IPS DF 6.9 (cell line): ENCODE measurements at places on chromosomes 1 and 21.

GRCh38 chr1:228697207-228698016, 37.9 kb upstream of the RHOU start:
- DNase-seq, result no peak

DNA sequence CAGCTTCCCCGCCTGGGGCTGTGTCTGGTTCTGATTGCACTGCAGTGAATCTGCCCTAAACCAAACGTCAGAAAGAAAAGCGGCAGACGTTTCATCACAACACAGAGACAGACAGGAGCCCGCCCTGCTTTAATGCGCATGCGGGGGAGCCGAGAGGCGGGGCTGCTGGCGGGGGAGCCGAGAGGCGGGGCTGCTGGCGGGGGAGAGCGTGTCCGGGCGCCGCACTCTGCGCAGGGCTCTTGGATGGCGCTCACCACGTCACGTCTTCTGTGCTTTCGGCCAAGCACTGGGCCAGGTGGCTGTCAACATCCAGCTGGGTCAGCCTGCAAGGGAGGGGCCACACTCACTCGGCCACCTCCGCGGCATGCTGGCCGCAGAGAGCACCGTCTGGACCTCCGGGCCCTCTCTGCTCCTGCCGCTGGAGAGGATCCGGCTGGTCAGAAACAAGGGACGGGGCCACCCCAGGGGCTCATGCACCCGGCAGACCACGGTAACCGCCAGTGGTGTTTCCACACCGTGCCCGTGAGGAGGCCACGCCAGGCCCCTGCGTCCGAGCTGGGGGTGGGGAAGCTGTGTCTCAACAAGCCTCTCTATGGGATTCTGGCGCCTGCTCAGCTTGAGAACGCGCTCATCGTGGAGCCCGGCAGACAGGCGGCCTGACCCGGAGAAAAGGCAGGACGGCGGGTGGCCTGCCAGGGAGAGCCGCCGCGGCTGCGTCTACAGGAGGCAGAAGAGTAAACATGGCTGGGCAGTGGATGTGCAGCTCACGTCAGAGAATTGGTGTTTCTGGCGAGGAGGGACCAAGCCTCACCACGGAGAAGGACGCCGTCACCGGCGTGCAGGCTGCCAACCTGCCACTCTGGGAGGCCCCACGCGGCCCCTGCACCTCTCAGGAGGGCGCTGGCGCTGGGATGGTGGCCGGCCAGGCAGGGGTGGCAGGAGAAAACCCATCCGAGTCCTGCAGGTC, 4.8 kb downstream of the FAAP20 start:
- no peak for DNase-seq

GRCh38 chr1:197770243-197770642, 5.0 kb downstream of the DENND1B start:
- no peak for DNase-seq

DNA sequence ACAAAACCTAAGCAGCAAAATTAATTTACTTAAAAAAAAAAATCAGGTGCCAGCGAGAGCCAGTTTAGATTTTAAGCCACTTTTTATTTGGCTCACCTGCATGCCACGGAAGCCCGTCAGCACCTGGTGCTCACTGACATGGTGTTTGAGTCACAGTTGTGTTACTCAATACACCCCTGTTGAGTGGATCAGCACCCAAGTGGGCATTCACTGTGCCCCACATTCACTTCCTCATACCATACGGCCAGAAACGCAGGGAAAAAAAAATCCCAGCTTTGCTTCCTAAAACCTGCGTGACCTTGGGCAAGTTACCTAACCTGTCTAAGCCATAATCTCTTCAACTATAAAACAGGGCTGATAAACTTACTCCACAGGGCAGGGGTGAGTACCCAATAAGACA, 42.8 kb upstream of the SIM2 start:
- DNase-seq, result no peak

DNA sequence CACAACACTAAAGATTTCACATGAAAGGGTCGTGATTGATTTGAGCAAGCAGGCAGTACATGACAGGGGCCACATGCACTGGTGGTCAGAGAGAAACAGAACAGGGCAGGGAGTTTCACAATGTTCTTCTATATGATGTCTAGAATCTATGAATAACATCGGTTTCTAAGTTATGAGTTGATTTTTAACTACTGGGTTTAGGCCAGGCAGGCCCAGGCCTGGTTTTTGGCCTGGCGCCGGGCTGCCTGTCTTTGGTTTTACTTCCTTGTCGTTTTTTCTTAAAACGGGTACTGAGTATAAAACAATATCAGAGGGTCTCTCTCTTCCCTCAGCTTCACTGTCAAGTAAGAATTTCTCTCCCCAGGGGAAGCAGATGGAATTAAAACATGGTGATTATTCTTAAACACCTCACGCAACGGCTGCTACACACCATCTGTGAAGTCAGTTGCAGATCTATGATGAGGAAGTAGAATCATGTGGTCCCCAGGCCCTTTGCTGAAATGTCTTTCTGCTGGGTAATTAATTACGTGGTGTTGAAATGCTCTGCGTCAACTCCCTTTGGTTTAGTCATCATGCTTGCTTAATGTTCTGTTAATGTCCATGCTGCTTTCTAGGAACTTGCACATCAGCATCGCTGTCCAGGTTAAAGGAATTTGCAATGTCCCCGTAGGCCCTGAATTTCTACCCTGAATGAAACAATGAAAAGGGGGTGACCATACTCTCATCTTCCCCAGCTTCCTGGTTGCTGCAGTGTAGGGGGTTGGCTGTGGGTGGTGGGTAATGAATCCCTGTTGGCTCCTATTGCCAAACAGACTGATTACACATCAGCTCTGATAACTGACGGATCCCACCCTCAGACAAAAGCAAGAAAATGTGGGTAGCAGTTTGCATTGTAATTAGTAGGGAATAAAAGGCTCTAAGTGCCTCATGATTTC, 70.3 kb downstream of the SERINC2 start:
- DNase-seq, result no peak

DNA sequence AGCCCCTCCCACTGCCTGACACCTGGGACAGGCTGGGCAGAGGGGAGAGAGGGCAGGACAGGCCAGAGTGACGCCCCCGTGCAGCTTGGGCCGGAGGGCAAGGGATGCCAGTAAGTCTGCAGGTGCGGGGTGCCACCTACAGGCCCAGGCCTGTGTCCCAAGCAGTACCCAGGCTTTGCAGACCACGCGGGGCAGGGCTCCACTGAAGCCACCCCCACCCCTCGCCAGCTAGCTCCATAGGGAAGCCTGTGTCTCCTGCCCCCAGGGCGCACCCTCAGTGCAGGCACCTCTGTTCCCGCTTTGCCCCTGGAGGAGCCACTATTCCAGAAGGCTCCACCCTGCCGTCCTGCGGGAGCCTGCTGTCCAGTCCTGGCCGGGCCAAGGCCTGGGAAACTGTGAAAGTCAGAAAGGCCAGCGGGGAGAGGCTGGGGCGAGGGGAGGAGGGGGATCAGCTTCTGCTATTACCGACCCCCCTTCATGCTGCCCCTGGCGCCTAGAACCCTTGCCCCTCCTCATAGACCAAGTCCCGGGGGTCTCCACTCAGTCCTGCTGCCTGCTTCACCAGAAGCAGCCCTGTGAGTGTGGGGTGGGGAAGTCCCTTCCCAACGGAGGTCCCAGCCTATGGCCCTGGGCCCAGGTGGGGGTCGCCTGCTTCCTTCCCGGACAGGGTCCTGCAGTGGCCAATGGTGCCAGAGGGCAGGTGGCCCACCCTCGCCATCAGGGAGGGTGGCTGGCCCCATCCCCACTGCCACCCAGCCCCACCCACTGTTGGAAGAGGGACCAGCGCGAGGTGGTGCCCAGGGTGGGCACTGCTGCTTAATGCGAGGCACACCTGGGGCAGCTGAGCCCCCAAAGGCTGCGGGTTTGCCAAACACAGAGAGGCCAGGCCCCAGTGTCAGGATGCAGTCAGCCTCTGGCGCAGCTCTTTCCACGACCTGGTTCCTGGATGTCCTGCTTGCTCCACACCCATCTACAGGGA, 54.4 kb downstream of the KCNAB2 start:
- no peak for DNase-seq

GRCh38 chr1:207454046-207454964, at the start of gene CR2:
Gene CR2 (plus strand): TSS chr1:207454328. CDS start chr1:207454419, 91 bp downstream.
- DNase-seq, result peak; percentile 48

- DNase-seq, result no peak
Observed at GRCh38 chr1:47443530-47444296, 5.9 kb downstream of the FOXD2 start.

DNA sequence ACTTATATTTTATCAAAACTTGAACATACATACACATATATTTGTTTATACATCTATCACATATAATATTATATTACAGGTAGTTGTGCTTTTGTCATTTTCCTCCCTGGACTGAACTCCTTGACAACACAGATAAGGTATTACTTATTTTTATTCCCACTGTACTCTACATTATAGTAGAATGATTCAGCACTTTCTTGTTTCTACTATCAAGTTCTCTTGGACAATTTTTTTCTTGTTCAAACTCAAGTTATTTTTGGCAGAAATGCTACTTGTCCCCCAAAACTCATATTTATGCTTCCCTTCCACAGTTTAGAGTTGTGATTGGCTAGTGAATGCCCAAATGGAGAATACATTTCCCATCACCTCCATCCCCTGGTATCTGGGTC, 10.8 kb upstream of the PTPRC start:
- no peak for DNase-seq

- DNase-seq, result no peak
Observed at GRCh38 chr1:51344602-51345299, 14.4 kb upstream of the TTC39A start.

DNA sequence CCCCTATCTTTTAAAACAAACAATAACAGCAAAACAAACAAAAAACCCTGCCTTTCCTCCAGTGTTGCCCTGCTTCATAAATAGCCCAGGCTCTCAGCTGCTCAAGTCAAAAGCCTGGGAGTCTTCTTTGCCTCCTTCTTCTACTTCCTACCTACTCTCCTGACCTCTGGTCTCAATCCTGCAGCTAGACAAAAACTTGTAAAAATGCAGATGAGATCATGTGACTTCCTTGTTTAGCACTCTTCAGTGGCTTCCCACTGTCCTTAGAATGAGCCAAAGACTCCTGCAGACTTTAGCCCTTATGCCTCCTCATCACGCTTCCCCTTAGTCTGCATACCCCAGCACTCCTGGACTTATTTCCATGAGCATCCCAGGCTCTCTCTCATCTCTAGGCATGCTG, 55.0 kb upstream of the ZNF644 start:
- no peak for DNase-seq

- DNase-seq, result no peak
Observed at GRCh38 chr1:1402072-1402900, 3.2 kb upstream of the CCNL2 start.

DNA sequence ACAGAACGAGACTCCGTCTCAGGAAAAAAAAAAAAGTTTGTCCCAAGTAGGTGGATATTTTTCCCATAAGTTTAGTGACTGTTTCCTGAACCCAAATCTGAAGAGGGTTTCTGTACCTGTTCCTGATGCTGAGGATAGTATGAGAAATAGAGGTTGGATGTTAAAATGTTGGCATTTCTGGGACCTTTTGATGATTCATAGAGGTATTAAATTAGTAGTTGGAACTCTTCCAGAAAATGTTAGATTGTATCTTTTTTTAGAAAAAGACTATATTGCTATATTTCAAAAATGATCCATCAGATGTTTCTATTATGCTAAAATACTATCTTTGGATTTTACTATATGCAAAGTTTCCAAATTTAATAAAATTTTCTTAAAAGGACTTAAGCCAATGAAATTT, 2.9 kb upstream of the CENPL start:
- DNase-seq, result no peak

- no peak for DNase-seq
Observed at GRCh38 chr1:81812712-81813111, 12.0 kb downstream of the ADGRL2 start.

DNA sequence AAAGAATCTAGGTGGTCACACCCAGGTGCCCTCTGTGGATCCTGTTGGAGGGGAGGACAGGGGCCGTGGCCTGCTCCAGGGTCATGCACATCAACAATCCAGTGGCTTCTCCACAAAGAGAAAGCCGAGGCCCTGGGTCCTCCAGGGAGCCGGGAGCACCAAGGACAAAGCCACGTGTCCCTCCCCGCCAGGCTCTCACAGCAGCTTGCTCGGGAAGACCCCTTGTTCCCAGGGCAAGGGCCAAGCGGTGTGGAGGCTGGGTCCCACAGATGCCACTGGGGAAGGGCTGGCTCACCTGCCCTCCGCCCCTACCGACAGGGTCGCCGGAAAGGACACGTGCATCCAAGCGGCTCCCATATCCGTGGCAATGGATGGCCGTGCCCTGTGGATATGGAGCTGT, 192.9 kb upstream of the VAMP3 start:
- DNase-seq, result no peak
